ENCODE measurements at places on chromosomes 13 and 19.
A peak's percentile ranks its signal among the peaks of the same experiment; 100 is the strongest.

GRCh38 chr19:31408460-31409124 is 59.4 kb upstream of the TSHZ3 start:
- DNase-seq, result no peak

- DNase-seq, result no peak
These were observed 900.3 kb upstream of the MIR17HG start for GRCh38 chr13:90447034-90447733.

DNA sequence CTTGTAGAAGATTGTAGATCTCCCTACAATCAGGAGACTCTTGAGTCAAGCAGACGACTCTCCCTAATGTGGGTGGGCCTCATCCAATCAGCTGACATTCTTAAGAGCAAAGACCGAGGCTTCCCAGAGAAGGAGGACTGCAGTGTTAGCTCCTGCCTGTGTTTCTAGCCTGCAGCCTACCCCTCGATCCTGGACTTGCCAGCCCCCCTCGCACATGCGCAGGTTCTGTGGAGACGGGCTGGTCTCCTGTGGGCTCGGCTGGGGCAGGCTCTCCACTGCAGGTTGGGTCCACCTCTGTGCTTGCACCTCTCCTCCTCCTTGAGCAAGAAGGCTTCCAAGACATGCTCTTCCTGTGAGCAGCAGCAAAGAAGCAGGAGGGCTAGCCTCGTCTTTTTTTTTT is 185.2 kb upstream of the SOX1 start:
- no peak for DNase-seq

DNA sequence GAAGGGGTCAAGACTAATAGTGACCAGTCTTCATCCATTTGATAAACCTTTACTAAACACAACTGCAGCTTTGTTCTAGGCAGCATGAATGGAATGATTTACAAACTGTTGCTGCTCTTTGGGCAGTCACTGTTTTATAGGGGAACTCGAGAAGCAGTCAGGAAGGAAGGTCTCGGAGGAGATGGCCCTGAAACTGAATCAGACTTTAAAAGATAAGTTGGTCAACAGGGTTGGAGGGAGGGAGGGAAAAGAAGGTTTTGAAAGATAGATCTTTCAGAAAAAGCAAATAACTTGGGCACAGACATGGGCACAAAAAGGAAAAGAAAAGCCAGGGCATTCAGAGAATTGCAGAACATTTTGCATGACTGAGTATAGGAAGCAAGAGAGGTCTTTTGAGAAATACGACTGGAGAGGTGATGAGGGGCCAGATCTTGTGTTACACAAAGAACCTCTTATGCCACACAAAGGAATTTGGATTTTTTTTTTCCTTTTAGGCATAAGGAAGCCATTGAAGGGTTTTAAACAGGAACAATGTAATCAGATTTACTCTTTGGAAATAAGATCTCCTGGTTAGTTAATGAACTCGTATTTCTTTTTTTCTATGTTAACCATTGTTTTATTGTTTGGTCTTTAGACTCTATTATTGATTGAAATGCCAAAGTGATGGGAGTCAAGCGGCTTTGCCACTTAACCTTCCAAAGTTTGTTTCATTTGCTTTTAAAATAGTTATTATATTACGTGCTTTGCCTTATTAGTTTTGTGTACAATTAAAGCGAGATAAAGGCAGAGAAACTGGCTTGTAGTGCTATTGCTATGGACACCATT is 37.5 kb upstream of the SACS start:
- DNase-seq, result no peak

- DNase-seq, result no peak
These were observed 6.5 kb upstream of the CCNE1 start for GRCh38 chr19:29805031-29805965.

GRCh38 chr13:29509999-29510589 is 85.4 kb downstream of the SLC7A1 start:
- no peak for DNase-seq

DNA sequence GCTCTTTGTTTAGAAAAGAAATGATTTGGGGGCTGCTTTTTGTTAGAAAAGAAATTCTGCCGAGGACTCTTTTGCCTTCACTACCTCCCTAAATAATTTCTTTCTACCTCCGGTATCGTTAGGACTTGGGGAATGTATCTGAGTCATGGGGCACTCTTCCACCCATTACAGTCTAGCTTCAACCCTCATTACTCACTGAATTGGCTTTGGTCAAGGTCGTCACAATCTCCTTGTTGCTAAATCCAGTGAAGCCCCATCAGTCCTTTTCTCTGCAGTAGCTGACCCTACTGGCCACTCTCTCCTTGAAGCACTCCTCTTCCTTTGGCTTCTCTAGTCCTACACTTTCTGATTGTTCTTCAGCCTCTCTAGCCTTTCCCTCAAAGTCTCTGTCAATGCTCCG is 34.0 kb downstream of the WDR87 start:
- no peak for DNase-seq

DNA sequence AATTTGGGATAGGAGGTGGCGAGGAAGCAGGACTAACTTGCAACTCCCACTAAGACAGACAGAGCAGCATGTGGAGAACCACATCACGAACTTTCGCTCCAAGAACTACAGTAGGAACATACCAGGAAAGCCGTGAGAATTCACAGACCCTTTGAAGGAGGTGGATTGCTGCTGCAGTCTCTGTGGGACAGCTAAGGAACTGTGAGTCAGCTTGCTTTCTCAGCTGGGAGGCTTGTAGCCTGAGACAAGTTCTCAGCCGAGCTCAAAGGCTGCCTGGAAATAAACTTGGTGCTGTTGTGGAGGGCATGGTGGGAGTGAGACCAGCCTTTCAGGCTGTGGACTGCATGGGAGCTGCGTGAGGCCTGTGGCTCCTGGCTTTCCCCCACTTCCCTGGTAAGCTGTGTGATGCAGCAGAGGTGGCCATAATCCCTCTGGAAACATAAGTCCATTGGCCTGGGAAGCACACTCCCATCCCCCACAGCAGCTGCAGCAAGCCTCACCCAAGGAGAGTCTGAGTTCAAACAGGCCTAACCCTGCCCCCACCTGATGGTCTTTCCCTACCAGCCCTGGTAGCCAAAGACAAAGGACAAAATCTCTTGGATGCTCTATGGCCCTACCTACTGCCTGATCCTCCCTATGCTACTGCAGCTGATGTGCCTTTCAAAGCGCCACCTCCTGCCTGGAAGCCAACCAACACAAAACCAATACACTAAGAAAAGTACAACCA is 441.1 kb upstream of the HTR2A start:
- no peak for DNase-seq

DNA sequence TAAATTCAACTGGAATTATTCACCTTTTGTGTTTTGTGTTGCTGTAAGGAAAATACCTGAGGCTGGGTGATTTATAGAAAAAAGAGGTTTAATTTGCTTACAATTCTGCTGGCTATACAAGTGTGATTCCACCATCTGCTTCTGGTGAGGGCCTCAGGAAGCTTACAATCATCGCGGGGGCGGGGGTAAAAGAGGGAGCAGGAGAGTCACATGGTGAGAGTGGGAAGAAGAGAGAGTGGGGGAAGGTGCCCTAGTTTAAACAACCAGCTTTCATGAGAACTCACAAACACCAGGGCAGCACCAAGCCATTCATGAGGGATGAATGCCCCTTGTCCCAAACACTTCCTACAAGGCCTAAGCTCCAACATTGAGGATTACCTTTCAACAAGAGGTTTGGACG is 760.7 kb upstream of the PCDH9 start:
- no peak for DNase-seq

GRCh38 chr13:24692561-24692960 is 12.4 kb downstream of the ATP12A start:
- DNase-seq, result no peak

- DNase-seq, result no peak
These were observed 1.1 kb downstream of the DHRS12 start for GRCh38 chr13:51802631-51803418.

DNA sequence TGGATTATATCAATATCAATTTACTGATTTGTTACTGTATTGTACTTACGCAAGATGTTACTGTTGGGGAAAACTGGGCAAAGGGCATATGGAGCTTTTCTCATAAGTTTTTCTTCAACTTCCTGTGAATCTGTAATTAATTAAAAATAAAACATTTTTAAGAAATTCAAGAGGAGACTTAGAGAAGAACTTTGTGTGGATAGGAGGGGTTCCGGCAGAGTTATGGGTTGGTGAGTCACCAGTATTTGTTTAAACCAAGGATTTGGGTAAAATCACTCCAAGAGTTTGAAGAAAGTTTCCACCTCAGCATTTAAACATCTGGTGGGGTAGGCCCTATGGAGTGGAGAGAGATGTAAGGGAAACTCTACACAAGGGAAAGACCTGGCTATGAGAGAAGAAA is 379.6 kb downstream of the TSHZ3 start:
- DNase-seq, result no peak

DNA sequence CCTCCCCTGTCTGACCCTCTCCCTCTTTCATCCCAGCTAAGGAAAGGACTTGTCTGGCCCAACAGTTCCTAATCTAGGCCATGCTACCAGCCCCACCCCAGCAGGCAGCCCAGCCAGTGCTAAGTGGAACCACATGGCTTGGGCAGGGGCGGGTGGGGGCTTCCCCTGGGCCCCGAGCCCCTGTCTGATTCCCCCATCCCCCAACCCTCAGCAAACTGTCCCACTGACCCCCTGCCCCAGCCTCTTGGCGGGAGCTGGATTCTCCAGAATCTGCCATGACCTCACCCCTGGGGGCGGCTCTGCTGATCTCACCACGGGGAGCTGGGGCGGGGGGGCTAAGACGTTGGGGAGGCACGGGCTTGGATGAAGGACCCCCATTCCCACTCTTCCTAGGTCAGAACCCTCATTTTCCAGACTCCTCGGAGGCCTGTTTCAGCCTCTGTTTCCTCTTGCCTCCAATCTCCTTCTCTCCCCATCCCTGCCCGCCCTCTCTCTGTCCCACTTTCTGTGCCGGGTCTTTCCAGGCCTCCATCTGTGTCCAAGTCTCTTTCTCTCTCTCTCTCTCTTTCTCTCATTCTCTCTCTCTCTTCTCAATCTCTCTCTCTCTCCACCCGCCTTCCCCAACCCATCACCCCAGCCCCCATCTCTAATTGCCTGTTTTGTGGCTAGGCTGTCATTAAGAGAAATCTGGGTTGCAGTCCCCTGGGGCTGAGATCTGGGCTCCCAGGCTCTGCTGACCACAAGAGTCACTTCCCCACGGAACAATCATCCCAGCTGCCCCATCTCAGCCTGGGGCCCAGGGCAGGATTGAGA is 2.7 kb downstream of the COL5A3 start:
- DNase-seq, result no peak

- DNase-seq, result no peak
These were observed 30.0 kb upstream of the USPL1 start for GRCh38 chr13:30587739-30588138.

DNA sequence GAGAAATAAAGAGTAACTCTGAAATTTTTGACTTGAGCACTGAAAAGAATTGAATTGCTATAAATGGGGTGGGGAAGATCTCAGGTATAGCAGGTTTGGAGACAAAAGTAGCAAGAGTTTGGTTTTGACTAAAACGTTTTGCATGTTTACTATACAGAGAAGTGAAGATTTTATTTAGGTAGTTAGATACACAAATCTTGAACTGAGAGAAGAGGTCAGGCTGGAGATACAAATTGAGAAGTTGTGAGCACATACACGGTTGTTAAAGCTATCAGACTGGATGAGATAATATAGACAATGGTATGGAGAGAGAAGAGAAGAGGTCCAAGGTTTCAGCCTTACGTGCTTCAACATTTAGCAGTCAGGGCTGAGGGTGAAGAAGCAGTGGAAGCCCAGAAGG is 420.9 kb downstream of the FOXO1 start:
- DNase-seq, result no peak

GRCh38 chr19:2315818-2316353 is 7.9 kb upstream of the LINGO3 start:
- DNase-seq, result no peak

DNA sequence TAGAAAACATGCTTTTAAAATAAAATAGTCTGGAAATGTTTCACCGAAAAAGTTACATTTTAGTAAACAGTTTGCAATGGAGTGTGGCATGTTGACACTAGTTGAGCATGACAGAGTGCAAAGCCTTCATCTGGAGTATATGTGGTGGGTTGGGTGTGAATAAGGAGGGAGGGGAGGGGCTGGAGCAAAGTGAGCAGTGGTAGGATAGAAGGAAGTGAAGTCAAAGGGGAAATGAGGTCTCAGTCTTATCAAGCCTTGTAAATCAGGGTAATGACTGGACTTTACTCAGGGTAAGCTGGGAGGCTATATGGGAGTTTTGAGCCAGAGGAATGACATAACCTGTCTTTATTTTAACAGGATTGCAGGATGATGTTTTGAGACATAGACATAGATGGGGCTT is 222.8 kb downstream of the PCDH20 start:
- no peak for DNase-seq

DNA sequence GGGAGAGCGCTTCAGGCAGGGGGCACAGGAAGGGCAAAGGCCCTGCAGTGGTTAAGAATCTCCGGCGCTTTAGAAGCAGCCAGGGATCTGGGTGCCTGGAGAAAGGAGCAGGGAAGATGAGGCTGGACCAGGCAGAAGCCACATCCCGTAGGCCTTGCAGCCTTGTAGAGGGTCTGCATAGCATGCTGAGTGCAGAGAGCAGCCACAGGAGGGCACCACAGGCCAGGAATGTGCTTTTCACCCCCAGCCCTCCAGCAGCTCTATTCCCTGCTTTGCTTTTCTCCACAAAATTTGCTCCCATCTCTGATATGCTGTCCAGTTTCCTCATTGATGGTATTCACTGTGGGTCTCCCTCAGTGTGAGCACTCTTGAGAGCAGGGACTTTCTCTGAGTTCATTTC is 5.7 kb downstream of the WDR62 start:
- no peak for DNase-seq

GRCh38 chr13:33183431-33184111 is 102.0 kb downstream of the STARD13 start:
- DNase-seq, result no peak

GRCh38 chr13:109156181-109156935 is 526.9 kb downstream of the MYO16 start:
- no peak for DNase-seq

- peak; percentile 0 for DNase-seq
These were observed 949 bp upstream of the ZNF260 start for GRCh38 chr19:36528921-36529518.

GRCh38 chr13:70694996-70695715 is 586.9 kb upstream of the KLHL1 start:
- no peak for DNase-seq

- DNase-seq, result no peak
These were observed 15.1 kb upstream of the N4BP2L2 start for GRCh38 chr13:32553720-32554119.

- DNase-seq, result no peak
These were observed 1194.0 kb downstream of the PCDH9 start for GRCh38 chr13:66036024-66036614.

DNA sequence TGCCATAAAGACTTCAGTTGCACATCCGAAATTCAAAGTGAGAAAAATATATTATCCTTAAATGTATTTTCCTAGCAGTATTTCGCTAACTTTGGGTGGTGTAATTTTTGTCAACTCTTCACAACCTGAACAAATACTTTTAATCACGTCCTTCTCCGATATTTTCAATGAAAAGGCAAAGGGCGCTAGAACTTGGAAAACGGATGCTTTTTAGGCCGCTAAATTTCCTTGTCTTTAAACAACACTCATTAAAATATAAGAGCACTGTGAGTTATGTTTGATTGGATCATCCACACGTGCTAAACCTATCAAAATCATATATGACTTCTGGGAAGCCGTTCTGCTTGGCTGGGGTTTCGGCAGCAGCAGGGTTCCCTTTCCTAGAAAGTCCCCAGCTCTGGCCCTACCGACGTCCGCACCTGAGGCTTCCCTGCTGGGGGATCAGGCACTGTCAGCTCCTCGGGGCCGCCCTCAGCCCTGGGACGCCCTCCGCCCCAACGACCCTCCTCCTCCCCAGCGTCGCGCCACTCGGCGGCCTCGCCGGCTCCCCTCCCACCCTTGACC is 462 bp upstream of the MPHOSPH8 start:
- no peak for DNase-seq

GRCh38 chr13:79659121-79659521 is 178.2 kb downstream of the NDFIP2 start:
- no peak for DNase-seq

- peak; percentile 21 for DNase-seq
These were observed 38.6 kb upstream of the SEMA6B start for GRCh38 chr19:4597975-4598671.

Data from stimulated activated CD4-positive, alpha-beta T cell treated with anti-CD3 and anti-CD28 coated beads, TNF-alpha, amount 100 ng/mL, for 4 hours (primary cell).